ENCODE measurements at places on chromosomes 3 and 15.

DNA sequence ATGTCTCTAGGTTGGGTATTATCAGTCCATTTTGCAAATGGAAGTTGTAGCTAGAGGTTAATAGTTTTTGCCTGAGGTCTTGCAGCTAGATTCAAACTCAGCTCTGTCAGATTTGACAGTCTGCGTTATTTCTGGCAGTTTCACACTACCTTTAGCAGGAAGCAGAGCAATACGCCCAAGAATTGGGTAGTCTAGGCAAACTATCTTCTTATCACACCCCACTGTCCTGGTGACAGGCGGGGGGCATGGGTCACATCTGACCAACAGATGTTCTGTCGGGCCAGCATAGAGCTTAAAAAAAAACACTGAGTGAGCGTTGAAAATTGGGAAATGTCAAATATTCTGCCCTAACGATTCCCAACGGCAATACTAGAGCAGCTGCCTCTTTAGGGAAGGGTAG lies 5.7 kb downstream of the GPR160 start:
- DNase-seq = no peak

DNA sequence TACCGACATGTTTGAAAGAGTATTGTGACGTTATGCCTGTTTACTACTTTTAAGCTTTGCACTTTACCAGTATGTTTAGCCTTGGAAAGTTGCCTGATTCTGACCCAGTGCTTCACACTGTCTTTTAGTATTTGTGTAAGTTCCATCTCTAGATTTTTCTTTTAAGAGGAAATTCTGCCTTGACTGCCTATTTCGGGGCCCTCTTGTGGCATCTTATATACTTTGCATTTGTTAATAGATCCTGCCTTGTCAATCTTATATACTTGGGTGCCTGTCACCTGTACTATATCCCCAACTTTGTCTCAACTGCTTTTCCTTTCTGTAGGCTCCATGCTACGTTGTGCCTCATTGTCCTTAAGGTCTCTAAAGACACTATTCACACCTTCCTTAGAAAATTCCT lies 244.6 kb downstream of the STXBP5L start:
- DNase-seq = no peak

- no peak for DNase-seq
Observed at GRCh38 chr3:35932995-35933394, 293.7 kb downstream of the ARPP21 start.

GRCh38 chr3:172564499-172564898 lies 41.3 kb upstream of the TNFSF10 start:
- DNase-seq = no peak

- no peak for DNase-seq
Observed at GRCh38 chr3:153357436-153357835, 195.4 kb downstream of the RAP2B start.

GRCh38 chr3:186181901-186182300 lies 73.0 kb upstream of the ETV5 start:
- DNase-seq = no peak

DNA sequence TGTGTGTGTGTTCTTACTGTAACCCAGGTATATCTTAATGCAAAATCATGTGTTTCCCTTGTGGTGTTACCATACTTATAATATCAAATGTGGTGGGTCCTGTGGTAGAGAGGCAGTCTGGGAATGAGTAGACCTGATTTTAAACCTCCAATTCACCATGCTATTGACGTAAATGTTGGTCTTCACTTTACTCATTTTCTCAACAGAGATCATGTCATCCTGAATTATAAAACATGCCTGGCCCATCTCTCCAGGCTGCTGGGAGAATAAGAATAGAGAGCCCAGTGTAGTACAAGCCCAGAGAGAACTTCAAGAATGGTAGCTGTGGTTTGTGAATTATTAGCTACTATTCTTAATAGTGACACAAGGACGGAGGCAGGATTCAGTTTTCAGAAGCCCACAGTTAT lies 88.1 kb downstream of the MBNL1 start:
- DNase-seq = no peak

DNA sequence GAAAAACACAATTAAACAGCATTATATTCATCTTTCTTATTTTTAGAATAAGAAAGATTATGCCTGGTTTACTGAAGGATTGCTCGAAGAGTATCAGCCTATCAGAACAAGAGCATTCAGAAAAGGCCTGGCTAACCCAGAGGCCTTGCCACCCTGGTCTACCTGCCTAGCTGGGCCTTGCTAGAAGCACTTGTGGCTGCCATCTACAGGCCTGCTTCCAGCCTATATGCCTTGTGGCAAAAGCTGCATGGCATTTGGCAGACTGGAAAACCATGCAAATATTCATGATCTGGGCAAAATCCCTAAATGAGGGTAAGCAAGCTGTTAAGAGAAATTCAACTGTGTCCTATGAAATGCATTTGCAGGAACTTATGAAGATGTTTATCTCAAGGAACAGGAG lies 9.3 kb upstream of the ATP13A4 start:
- DNase-seq = no peak

DNA sequence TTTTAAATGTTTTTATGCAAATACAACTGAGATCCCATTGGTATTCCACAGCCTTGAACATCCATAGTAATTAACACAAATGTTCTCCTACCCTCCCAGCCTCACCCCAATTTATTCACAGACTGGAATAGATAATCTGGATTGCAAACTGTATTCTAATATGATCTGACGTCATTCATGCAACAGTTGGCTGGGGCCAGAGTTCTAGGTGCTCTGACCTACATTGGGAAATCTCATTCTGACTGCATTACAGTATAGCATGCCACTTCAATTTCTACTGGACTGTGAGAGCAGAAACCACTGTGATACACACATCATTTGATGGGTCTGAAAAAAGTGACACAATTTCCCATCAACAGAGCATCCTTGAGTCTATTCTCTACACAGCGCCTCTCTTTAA lies 403.1 kb downstream of the MAGI1 start:
- DNase-seq = no peak

- DNase-seq = no peak
Observed at GRCh38 chr15:49438962-49439631, 16.1 kb downstream of the FGF7 start.

GRCh38 chr3:139655909-139656595 lies 21.7 kb downstream of the NMNAT3 start:
- DNase-seq = no peak

DNA sequence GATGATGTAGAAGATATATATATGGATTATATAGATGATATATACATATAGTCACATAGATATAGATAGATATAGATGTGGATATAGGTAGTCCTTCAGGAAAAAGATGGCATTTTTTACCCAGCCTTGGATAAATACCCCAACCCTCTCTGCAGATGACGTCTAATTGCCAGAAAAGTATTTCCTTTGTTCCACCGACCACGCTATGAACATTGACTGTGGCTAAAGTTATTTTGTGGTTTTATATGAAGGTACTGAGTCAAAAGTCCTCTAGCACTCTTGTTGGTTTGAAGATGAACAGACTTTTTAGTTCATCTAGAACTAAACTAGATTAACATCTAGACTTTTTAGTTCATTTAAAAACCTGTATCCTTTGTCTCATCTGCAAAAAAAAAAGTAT lies 207.7 kb downstream of the PLOD2 start:
- DNase-seq = no peak

- DNase-seq = no peak
Observed at GRCh38 chr15:96076350-96076749, 254.2 kb upstream of the NR2F2 start.

GRCh38 chr3:128753715-128754114 lies 27.7 kb downstream of the RAB7A start:
- no peak for DNase-seq

- DNase-seq = no peak
Observed at GRCh38 chr3:170700054-170700404, 114.2 kb upstream of the SLC7A14 start.

GRCh38 chr3:123186695-123187094 lies 15.0 kb upstream of the SEC22A start:
- DNase-seq = no peak

- DNase-seq = no peak
Observed at GRCh38 chr3:70000028-70000410, 486 bp downstream of the SAMMSON start.

DNA sequence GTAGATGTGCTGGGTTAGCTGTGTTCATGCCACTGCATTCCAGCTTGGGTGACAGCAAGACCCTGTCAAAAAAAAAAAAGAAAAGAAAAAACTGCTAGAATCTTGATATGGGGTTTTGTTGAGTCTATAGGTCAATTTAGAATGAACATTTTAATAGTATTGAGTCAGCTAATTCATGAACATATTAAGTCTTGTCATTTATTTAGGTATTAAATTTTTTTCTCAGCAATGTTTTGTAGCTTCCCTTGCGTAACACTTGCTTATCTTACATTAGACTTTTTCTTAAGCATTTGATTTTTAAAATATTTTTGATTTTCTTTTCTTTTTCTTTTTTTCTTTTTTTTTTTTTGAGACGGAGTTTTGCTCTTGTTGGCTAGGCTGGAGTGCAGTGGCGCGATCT lies 60.7 kb upstream of the GOLGA6B start:
- no peak for DNase-seq

GRCh38 chr15:69064649-69065048 lies 50.2 kb downstream of the NOX5 start:
- DNase-seq = no peak

- DNase-seq = no peak
Observed at GRCh38 chr3:155618543-155618942, 126.3 kb downstream of the PLCH1 start.

DNA sequence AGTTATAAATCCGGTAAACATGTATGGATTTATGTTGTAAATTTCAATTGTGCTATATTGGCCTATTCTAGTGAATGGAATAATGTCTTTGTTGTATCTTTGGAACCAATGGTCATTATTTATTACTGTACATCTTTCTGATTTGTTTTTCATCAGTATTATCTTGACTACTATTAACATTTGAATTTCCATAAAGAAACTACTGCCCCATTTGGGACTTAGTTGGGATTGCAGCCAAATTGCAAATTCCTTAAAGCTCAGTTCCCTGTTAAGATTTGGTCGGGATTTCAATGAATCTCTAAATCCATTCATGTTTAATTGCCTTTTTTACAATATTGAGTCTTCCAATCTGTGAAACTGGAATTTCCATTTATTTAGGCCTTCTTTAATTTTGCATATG lies 822.4 kb upstream of the CADM2 start:
- DNase-seq = no peak

DNA sequence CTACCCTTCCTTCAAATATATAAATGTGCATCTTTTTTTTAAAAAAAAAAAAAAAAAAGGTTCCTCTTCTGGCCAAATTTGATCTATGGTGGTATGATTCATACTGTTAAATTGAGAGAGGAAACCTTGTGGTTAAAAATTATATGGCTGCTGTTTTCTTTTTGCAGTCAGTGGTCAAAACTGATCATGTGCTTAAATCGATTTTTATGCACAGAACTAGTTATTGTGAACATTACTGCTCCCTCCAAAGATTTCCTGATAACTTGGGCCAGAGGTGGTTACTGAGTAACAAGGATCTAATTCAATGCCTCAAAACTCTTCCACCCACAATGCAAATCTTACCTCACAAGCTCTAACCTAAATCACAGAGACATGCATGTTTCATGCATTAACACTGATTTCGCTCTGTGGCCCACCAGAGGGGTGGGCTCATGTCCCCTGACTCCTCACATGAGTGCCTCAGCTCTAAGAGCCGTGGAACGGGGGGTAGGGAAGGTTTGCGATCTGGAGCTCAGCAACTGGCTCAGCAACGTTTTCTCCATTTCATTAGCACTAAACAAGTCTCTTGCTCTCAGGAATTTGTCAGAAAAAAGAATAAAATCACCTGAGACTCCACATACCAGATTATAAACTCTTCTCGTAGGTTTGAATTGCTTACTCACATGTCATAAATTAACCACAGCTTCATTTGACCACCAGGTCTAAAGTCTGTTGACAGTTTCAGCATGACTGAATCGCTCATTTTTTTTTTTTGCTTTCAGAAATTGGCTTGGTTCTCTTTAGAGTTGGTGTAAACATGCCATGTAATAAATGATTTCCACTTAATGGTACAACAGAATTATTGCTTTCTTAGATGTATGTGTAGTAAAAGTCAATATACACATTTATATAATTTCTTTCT lies 280.4 kb downstream of the CD47 start:
- DNase-seq = no peak

DNA sequence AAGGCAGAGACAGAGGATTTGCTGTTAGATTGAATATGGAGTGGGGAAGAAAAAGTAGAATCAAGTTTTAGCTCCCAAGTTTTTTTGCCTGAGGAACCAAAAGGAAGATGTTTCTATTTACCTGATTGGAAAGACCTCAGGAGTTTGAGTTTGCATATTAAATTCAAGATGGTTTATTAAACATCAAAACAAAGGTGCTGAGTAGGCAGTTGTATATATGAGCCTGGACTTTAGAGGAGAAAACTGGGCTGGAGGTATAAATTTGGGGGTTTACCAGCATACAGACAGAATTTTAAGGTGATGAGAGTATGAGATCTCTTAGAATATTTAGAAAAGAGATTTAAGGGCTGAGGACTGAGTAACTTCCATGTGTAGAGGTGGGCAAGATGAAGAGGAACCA lies 38.2 kb downstream of the GMPS start:
- no peak for DNase-seq

GRCh38 chr15:63381301-63382204 lies at the start of gene CA12:
Gene CA12 (minus strand): TSS chr15:63381846. CDS start chr15:63381720, 126 bp downstream.
- no peak for DNase-seq

- no peak for DNase-seq
Observed at GRCh38 chr15:27235681-27236080, 264.7 kb downstream of the GABRG3 start.

GRCh38 chr3:102525624-102526023 lies 90.8 kb downstream of the ZPLD1 start:
- DNase-seq = no peak

DNA sequence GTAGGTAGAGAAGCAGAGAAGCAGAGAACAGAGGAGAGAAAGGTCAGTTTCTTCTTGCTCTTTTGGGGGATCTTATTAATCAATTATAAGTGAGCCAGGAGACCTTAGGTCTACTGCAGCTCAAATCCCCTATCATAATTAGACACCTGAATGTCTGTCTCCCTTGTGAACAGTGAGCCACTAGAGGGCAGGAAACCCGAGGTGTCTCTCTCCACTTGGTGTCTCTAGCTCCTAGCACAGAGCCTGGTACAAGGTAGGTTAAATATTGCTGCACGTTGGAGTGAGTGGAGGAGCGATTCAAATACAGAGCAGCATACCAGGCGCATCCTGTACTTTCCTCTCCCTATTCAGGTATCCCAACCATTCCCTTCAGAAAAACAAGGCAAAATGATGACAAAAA lies 2.0 kb upstream of the ST8SIA2 start:
- no peak for DNase-seq

GRCh38 chr15:70127770-70128413 lies 30.2 kb upstream of the TLE3 start:
- no peak for DNase-seq

DNA sequence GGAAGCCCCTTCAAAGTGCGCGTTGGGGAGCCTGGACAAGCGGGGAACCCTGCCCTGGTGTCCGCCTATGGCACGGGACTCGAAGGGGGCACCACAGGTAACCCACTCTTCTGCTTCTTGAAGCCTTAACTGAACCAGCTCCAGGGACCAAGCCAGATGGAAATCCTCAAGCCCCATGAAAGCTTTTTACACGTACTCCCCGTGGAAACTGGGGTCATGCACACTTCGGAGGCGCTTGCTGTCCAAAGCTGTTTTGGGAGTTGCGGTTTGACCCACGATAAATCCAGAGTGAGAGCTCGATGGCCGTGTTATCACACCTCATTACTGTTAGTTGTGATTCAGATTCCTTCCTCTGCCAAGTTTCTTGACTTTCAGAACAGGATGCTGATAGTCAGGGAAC lies 47.5 kb downstream of the DNASE1L3 start:
- no peak for DNase-seq

GRCh38 chr15:29835301-29835700 lies 13.0 kb upstream of the TJP1 start:
- DNase-seq = no peak

Measured in activated gamma-delta T cell treated with Interleukin-2 at 50 U/mL for 16 hours (primary cell).